Stimulated activated CD8-positive, alpha-beta memory T cell treated with anti-CD3 and anti-CD28 coated beads, Interleukin-7, amount 100 ng/mL, for 1 hour (primary cell): ENCODE measurements at places on chromosomes 4 and X.

DNA sequence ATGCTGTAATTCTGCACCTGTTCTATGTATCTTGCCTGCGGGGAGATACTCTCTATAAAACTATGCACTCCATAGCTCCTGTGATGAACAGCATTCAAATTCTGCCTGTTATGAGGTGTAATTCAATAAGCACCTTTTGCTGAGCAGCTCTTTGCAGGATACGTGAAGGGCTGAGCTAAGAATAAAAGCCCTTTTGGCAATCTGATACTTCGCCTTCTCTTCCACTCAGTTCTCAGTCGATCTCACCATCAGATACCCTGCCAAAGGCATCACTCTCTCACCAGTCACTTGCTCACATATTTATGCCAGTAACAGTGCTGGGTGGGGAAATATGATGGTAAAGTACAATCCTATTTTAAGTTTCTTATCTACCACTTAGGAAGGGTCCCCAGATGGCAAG lies 67.2 kb downstream of the RPS3A start:
- DNase-seq: no peak

DNA sequence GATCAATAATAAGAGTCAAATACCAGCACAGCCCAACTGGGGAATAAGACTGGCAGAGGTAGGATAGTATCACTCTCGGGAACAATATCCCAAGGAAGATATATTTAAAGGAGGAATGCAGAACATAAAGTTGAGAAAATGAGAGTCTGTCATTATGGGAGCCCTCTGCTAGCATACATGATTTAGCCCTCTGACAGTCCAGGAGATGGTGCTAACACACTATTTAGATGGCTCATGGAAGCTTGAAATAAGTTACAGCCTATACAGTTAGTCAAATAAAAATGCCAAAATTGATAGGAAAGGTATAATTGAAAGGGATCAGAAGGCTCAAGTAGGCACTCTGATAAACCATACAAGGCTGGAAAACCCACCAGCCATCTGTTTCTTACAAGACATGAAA lies 201.0 kb upstream of the NEIL3 start:
- DNase-seq: no peak

GRCh38 chrX:124641737-124642491 lies 295.6 kb downstream of the SH2D1A start:
- no peak for DNase-seq

- DNase-seq: no peak
Observed at GRCh38 chr4:3287972-3288570, 4.8 kb upstream of the RGS12 start.

GRCh38 chr4:73392936-73393335 lies 11.2 kb upstream of the ALB start:
- no peak for DNase-seq

DNA sequence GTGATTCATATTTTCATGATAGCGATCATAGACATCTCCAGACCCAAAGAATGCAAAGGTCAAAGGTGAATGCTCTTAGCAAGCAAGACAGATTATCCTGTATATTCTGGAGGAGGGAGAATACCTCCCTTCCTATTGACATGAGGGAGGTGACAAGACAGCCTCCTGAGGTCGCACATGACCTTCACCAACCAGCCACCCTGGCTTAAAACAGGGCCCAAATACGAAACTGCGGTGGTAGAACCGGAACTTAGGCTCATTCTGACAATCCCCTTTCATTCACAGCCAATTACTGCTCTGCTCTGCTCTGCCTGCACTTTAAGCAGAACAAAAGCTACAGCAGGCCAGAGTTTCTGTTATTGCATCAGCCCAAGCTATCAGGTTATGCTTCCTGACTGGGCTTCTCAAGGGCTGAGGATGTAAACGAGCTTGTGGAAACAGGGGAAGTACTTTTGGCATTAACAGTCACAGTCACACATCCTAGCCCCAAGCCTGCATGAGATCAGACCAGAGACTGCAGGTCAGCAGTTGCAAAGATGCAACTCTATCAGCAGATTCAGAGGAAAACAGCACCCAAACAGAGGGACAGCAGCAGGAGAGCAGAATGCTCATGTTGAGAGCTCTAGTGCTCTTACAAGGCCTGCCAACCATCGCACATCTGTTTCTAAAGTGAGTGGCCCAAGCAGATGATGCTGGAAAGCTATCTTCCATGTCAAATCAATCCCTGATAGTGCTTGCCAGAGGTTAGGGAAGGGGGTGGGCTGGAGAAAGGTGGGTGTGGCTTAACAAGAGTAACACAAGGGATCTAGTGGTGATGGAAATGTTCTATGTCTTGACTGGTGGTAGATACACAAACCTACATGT lies 51.3 kb upstream of the MAP3K15 start:
- no peak for DNase-seq

- DNase-seq: no peak
Observed at GRCh38 chr4:15894393-15894792, 44.1 kb downstream of the FGFBP1 start.

DNA sequence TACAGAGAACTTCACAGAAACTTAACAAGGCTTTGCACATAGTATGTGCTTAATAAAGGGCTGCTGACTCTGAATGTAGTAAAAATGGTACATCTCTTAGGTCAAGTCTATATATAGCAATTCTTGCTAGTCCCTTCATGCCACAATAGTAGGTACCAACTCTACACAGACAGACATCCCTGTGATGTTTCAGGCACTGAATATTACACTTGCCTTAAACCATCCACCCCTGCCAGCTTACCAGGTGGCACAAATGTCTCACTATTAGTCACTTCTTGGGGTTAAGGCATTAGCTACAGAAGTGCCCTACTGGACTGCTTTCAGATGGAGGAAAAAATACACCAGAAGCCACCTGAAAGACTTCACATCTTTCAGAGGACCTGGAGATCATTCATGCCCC lies 86.3 kb upstream of the CITED1 start:
- DNase-seq: no peak

DNA sequence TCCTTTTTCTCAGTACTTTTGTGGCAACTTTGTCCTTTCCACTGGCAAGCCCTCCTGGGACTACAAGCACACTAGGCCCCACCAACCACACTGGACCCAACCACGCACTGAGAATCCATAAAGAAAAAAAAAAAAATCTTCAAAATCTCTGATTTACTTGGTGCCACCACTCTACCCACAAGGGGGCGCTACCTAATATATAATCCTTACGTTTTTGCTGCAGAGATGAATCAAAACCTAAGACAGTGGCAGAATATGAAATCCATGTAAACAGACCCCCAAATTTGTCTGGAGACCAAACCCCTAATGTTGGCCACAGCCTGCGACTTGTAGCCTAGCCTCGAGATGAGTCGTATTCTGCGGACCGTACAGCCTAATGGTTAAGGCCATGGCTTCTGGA lies 63.5 kb upstream of the ARHGAP36 start:
- DNase-seq: no peak
